Stimulated activated CD4-positive, alpha-beta T cell treated with anti-CD3 and anti-CD28 coated beads, Interleukin-4, amount 100 ng/mL, for 4 hours (primary cell): ENCODE measurements at places on chromosomes 2 and 18.

GRCh38 chr2:100990650-100991403 lies 11.3 kb upstream of the RPL31 start:
- DNase-seq = no peak

GRCh38 chr18:54608028-54608642 lies 17.1 kb downstream of the DYNAP start:
- no peak for DNase-seq

- DNase-seq = no peak
Measured at GRCh38 chr2:23696752-23697045, 230.2 kb downstream of the ATAD2B start.

DNA sequence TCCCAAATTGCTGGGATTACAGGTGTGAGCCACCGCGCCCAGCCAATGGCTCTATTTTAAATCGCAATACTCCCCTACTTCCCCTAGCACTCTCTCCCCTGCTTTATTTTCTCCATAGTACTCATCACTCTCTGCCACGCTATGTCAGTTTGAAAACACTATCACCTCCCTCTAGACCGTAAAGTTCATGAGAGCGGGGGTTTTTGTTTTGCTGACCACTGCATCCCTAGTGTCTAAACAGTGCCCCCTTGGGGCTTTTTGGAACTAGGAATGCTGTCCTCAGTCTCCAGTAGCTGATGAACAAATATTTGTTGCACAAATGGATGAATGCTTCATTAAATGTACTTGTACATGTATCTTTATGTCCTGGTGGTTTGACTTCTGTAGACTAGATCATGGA lies 44.1 kb downstream of the ATOH8 start:
- no peak for DNase-seq

- no peak for DNase-seq
Measured at GRCh38 chr2:105102001-105102400, 64.1 kb downstream of the MRPS9 start.

GRCh38 chr18:41069167-41069566 lies 885.9 kb upstream of the PIK3C3 start:
- no peak for DNase-seq

DNA sequence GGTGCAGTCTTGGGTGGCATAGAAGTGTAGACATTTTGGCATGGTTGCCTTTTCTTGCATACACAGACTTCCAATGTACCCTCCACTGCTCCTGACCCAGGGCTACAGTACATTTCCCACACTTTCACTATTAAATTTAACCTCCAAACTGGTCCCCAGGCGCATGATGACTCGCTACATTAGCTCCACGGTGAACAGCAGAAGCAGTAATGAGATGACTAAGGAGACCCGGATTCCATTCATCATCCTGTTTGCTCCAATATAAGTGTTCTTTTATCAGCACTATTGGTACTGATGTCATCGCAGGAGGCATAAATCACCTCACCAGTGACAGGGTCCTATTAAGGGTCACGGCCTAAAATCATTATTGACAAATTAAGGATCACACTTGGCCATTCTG lies 316.5 kb downstream of the EN1 start:
- DNase-seq = no peak

DNA sequence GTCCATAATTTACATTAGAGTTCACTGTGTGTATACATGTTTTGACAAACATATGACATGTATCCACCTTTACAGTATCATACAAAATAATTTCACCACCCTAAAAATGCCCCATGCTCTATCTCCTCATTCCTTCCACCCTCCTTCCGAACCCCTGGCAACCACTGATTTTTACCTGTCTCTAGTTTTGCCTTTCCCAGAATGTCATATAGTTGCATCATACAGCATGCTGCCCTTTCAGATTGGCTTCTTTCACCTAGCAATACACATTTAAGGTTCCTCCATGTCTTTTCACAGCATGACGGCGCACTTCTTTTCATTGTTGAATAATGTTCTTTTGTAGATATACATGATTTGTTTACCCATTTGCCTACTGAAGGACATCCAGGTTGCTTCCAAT lies 10.4 kb downstream of the LRPPRC start:
- no peak for DNase-seq

GRCh38 chr2:147623328-147623727 lies 221.5 kb upstream of the ACVR2A start:
- no peak for DNase-seq

DNA sequence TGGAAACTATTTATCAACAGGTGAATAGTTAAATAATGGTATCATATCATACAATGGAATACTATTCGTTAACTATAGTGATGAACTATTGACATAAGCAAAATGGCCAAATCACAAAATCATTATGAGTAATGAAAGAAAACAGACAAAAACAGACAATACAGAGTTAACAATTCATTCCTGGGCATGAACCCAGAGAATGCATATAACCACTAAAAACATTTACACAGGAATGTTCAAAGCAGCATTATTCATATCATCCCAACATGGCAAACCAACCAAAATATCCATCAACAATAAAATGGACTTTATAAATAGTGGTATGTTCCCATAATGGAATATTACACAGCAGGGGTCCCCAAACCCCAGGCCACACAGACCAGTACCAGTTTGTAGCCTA lies 131.2 kb upstream of the CYP1B1 start:
- no peak for DNase-seq

- DNase-seq = no peak
Measured at GRCh38 chr2:128169094-128169493, 78.1 kb downstream of the UGGT1 start.

GRCh38 chr2:171104379-171104778 lies 56.3 kb downstream of the TLK1 start:
- DNase-seq = no peak

DNA sequence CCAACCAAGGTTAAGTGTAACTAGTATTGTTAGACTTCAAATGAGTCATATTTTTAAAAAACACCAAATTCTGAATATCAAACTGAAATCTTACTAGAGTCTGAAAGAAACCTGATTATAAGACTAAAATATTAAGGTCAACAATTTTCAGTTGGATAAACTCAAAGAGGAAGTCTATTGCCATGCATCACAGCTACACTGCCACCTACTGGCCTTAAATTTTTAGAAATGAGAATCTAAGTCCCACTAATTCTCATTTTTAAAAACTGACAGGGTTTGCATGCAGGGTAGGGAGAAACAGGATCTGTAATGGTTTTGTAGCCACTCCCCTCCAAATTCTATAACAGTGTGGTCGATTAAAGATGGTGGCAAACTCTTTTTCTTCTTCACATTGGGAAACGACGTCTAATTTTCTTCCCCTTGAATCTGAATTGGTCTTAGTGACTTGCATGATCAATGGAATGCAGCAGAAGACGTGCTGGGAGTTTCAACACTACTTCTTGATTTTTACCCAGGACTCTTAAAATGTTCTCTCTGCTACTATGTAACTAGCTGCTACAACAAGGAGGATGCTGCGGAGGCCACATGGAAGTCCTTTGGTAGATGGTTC lies 176.1 kb upstream of the SESTD1 start:
- no peak for DNase-seq

DNA sequence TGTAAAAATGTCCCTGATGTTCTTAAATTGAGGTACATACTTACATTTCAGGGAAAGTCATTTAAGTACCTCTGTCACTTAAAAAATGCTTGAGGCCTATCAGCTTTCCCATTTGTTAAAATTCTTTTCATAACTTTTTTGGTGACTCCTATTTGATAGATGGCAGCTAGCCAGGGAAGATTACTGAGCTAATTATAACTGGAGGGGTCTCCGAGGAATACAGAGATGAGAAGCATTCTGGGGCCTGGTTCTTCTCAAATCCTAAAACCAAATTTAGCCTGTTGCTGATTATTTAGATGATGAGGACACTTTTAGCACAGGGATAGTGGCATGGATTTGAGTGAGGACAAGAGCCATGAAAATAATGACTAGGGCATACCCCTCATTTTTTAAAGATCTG lies 4.8 kb downstream of the UGP2 start:
- DNase-seq = no peak

GRCh38 chr18:58502628-58503027 lies 126.3 kb downstream of the ALPK2 start:
- no peak for DNase-seq

- DNase-seq = no peak
Measured at GRCh38 chr18:46387441-46388131, 269.4 kb downstream of the LOXHD1 start.
